Smooth muscle cell of the brain vasculature (primary cell): ENCODE measurements at places on chromosomes 1 and 21.

DNA sequence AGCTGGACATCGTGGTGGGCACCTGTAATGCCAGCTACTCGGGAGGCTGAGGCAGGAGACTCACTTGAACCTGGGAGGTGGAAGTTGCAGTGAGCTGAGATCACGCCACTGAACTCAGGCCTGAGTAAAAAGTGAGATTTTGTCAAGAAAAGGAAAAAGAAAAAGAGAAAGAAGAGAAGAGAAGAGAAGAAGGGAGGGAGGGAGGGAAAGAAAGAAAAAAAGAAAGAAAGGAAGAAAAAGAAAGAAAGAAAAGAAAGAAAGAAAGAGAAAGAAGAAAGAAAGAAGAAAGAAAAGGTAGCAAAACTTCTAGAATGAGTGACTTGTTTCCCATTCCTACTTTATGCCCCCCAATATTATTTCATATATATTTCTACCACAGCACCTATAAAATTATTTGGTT, 98.8 kb downstream of the UBE2U start:
- DNase-seq: no peak

DNA sequence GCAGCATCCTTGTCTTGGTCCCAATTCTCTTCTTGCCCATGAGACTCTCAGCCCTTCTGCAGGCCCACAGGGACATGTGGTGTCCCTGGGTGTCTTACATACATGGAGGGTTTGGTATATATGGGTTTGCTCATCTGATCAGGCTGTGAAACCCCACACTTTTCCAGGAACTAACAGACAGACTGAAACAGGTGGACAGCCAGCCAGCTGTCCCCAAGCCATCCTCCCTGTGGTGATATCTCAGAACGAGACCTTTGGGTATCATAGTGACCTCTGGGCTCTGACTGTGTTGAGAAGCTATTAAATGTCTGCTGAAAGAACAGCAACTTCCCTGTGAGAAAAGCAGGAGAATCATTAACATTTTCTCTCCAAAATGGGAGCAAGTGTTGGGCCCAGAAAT, 115.5 kb upstream of the PAXBP1 start:
- no peak for DNase-seq

GRCh38 chr1:172917972-172918371, 132.8 kb downstream of the TNFSF18 start:
- DNase-seq: peak; percentile 69

DNA sequence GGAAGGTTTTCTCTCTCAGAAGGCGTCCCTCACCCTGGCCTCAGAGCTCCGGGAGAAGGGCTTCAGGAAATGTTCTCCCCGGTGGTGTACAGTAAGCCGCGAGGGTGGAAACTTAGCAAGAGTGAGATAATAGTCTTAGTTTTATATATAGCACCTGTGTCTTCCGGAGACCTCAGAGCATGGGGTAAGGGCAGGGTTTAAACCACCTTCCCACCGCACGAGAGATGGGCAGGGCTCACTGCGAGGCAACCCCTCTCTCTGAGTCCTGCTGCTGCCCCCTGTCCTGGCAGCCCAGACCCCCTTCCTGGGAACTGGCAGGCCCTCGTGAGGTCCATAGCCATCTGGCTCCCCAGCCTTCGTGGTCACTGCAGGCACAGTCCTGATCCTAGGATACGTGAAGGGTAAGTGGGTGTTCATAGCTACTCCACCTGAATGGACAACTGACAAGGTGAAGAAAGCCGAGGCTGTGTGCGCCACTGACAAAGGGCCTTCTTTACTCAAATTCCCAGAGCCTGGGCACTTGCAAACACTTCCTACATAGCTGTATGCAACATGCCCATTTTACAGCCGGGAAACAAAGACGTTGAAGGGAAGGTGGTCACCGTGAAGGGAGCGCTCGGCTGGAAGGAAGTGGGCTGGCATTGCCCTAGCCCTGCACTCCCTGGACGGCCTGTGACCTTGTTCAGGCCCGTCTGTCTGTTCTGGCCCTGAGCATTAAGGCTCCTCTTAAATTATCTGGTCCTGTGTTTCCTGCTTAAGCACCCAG, 26.9 kb downstream of the ITPKB start:
- no peak for DNase-seq

DNA sequence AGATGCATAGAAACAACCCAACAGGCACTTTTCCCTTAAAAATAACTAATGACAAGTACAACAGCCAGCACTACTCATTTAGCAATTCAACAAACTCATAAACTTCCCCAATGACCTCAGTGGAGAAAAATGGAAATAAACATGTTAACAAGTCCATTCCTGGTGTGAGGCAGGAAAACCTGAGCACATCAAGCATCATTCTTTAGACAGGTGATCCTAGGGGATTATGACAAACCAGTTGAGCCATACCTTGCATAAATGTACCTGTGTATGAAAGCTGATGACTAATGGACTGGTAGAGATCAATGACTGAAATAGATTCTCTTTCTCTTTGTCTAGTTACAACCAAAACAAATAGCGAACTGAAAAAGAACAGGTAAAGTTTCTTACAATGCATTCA, 7.0 kb downstream of the COL24A1 start:
- no peak for DNase-seq
